ENCODE measurements at places on chromosomes 12 and 14.

- DNase-seq, result no peak
Observed at GRCh38 chr12:104472748-104473147, 16.0 kb downstream of the CHST11 start.

GRCh38 chr14:99884834-99885648, 91.8 kb downstream of the EML1 start:
- DNase-seq, result no peak

- no peak for DNase-seq
Observed at GRCh38 chr12:14681625-14682024, 14.8 kb downstream of the GUCY2C start.

DNA sequence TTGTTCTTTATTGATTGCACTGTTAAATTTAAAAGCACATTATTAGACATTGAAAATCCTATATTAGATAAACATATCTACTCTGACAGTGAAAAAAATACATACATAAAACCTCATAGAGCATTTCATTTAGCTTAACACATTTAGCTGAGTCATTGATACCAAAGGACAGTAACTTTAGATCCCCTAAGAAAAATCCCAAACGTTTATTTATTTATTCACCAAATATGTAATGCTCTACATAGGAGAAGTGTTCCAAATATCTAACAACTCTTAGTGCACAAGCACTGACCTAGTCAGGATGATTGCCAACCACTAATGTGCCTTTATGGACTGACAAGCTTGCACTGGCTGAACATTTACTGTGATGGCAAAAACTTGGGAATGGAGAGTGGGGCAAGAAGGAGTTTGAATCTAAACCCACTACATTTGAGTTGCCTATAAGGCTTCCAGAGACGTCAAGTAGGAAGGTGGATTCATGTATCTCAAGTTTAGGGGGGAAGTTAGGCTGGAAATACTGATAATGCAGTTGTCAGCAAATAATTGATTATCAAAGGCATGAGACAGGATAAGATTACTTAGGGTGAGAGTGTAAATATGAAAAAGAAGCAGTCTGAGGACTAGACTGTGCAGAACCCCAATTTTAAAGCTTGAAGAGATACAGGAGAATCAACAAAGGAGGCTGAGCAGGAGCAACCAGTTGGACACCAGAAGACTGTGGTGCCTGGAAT, 156.4 kb downstream of the PLCZ1 start:
- DNase-seq, result no peak

DNA sequence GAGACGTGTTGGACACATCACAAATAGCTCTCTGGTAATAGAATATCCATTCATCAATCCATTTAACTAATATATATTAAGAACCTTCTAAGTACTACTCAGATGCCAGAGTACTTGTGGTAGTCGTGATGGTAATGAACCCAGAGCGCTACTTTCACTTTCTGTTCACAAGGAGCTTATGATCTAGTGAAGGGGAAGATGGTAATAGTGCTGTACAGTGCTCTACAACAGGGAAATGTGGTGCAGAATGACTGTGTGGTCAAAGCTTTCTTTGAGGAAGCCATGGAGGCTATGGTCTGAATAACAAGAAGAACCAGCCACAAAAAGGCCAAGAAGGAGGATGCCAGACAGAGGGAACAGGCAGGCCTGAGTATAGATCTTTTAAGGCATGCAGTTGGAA, 212.0 kb downstream of the PTPRO start:
- no peak for DNase-seq

GRCh38 chr12:68998041-68998440, 65.1 kb upstream of the CPM start:
- no peak for DNase-seq

- no peak for DNase-seq
Observed at GRCh38 chr14:96581026-96581425, 78.8 kb downstream of the PAPOLA start.

GRCh38 chr14:54550514-54550913, 16.4 kb upstream of the SAMD4A start:
- DNase-seq, result no peak

DNA sequence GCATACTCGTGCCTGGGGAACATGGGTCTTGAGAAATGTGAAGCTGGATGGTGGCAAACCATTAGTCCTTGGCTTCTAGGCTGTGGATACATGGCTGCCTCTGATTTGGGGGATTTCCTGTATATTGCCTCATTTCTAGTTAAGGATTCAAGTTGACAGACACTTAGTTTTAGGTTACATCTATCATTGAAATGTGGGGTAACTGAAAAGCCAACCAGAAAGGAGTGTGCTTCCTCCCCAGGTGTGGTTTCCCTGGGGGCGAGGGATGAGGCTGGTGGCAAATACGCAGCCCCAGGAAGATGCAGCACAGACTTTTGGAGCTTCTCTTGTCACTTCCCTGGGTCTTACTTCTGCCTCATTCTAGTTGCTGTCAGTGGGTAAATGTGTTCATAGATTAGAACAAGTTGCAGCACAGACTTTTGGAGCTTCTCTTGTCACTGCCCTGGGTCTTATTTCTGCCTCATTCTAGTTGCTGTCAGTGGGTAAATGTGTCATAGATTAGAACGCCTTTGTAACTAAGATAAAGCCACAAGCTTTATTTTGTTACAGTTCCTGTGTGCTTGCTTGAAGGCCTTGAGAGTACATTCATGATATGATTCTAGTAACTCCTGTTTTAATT, 85.1 kb downstream of the BORCS5 start:
- DNase-seq, result no peak

DNA sequence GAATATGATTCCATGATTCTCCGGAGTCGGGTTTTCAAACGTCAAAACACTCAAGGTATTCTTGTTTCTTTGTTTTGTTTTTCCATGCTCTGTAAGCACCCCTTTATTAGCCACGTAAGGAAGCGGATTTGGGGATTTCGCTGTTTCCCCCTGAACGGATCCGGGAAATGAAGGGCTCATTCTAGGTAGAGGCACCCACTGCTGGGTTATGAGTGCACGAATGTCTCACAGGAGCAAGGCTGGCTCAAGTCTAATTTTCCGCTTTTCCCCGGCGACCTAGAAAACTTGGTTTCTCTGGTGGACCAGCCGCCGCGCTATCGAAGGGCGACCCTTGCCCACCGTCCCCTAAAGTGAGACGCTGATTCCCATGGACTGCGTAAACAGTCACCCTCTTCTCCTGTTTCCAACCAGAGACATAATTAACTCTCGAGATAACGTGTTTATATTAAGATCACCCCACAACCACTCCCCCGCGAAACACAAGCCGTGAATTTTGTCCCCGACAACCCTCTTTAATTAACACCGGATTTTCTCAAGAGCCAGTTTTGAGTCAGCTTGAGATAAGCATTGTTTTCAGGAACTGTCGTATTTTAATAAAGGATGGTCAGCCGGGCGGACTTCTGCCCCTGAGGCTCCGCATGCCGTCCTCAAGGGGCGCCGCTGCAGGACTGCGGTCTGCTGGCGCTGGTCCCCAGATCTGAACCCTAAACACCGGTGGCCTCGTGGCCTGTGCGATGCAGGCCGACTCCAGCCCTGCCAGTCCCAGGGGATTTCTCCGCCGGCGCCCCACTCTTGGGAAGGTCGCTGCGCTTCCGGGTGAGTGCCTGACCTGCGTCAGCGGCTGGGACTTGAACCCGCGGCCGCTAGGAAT, 515 bp upstream of the ABCC9 start:
- no peak for DNase-seq

DNA sequence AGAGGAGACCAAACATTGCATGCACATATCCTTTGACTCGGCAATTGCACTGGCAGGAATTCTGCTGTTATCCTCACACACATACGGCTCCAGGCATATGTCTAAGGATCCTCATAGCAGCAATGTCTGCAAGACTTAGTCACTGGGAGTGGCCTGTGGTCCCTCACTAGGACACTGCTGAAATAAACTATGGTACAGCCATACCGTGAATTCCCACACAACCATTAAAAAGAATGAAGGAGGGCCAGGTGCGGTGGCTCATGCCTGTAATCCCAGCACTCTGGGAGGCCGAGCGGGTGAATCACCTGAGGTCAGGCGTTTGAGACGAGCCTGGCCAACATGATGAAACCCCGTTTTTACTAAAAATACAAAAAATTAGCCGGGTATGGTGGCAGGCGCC, 105.1 kb downstream of the ZFP36L1 start:
- no peak for DNase-seq

DNA sequence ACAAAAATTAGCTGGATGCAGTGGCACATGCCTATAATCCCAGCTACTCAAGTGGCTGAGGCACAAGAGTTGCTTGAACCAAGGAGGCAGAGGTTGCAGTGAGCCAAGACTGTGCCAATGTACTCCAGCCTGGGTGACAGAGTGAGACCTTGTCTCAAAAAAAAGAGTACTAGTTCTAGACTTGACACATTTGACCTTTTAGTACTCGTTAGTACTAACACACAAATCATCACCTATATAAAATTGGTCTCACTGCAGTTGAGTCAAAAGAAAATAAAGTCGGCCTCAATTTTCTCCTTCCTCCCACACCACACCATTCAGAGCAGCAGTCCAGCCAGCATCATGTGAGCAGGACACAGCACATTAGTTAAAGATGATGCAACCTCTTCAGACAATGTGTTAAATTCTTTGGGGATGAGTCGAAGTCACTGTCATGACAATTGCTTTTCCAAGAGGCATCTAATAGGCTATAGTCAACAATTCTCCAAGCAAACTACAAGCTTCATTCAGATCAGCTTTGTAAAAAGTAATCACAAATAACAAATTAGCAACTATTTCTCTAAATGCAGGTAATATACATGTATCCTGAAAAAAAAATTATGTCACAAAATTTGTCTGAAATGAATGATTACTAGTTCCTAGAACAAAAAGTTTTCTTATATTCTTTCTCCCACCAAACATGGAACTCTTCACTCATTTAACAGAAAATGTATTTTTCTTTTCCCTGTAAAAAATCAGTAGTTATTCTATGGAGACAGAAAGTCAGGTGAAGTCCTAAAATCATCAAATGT, 55.6 kb downstream of the CLIP1 start:
- DNase-seq, result no peak

GRCh38 chr12:48028541-48029431, 24.5 kb upstream of the COL2A1 start:
- DNase-seq, result no peak

- no peak for DNase-seq
Observed at GRCh38 chr14:76779221-76780057, 18.2 kb downstream of the VASH1 start.

DNA sequence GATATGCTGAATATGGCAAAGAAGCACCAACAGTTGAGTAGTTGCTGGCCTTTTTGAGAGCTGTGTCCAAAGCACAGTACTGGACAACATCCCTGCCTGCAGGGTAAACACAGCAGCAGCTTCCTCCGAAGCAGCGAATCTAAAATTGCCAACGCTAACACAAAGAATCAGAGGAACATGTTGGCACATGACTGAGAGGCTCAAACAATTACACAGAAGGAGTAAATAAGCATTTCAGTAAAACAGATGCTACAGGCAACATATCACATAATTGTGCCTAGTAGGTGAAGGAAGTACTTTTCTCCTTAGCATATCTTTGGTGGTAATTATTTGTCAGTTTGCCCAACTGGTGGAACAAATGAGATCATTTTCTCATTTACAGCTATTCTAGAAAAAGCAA, 52.1 kb downstream of the KICS2 start:
- DNase-seq, result no peak

DNA sequence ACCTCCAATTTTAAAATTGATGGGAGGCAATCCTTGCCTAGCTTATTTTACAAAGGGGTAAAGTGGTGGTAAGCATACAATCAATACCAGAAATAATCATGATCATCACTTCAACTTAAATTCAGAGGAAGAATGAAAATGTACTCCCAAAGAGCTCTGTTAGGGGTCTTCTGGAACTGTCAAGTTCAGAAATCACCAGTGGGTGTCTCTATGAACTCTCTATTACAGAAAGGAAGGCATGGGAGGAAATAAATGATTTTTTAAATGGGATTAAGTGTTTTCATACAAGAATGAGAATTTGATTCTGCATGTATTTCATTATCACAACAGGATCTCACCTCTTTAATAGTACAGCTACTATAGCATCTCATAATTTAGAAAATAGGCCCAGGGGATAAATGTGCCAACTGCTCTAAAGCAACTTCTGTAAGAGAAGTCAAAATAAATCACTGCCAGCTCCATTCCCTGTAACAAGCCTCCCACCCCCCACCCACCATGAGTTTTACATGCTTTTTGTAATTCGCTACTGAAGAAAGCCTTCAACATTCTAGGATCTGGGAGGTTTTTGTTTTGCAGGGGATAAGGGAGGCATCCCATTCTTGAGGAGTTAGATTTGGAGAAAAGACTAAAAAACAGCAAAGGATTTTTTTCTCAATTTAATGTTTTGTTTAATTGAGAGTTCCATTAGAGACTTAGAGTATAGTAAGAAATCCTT, 9.7 kb downstream of the DCP1B start:
- DNase-seq, result no peak

- DNase-seq, result no peak
Observed at GRCh38 chr12:51886021-51886710, 1.7 kb upstream of the ANKRD33 start.

DNA sequence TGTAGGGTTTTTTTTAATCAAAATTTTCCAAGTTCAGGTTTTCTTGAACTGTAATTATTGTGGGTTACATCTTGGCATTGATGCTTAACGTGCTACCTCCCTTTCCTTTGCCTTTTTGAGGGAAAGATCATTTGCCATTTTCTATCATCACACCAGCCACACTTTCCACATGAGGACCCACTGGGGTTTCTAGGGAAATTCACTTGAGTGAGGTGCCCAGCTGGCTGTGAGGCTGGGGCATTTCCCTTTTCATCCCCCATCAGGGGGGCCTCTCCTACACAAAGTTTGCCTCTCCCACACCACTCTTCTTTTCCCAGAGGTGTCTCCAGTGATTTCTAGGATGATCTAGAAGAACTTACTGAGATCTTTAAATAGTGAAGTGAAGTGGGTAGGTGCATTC, 335.7 kb downstream of the BMP4 start:
- DNase-seq, result no peak

DNA sequence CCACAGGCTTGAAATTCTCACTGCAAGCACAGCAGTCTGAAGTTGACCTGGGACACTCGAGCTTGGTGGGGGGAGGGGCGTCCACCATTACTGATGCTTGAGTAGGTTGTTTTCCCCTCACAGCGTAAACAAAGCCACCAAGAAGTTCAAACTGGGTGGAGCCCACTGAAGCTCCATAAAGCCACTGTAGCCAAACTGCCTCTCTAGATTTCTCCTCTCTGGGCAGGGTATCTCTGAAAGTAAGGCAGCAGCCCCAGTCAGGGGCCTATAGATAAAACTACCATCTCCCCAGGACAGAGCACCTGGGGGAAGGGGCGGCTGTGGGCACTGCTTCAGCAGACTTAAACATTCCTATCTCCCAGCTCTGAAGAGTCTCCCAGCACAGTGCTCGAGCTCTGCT, 31.7 kb upstream of the ST8SIA1 start:
- no peak for DNase-seq

GRCh38 chr14:34170882-34171281, 220.0 kb upstream of the EGLN3 start:
- no peak for DNase-seq

DNA sequence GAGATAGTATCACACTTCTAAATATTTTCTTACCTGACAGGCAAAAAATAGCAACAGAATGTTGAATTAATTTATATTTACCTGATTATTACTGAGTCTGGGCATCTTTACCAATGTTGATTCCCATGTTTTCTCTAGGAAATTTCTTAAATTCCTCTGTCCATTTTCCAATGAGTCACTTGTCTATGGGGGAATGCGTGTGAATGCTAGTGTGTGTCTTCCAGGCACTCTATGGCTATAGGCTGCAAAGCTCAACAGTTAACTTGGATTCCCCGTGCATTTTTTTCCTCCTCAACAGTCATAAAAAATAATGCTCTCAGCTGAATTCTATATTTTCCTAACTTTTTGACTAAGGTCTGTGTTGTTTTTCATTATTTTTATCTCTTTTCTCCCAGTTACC, 1385.8 kb upstream of the FLRT2 start:
- no peak for DNase-seq

GRCh38 chr12:128856035-128856790, 2.9 kb downstream of the GLT1D1 start:
- DNase-seq, result no peak
